AG20443 (cell line): ENCODE measurements at places on chromosomes 3 and 15.

DNA sequence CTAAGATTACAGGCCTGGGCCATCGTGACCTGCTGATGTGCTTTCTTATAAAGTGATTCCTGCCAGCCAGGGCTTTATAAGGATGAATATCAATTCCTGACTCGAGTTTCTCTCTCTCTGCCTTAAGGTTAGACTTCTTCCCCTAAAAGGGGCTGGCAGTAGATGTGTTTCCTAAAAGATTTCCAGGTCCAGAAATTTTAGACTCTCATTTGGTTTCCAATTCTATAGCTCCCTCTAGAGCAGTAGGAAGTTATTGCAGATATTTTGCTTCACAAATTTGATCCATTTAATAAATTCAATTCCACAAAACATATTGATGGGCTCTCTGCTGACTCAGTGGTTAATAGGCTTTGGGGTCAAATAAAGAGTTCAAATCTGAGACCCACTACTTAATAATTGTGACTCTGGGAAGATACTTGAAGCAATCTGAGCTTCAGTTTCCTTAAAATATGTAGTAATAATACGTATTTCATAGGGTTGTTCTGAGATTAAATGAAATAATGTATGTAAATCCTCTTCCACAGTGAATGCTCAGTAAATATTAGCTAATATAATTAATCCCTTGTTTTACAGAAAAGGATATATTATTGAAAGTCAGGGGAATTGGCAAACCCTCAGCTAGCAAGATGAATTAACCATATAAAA, 2.1 kb downstream of the TRIM69 start:
- DNase-seq: peak; percentile 52

GRCh38 chr3:39668420-39668819, 141.0 kb upstream of the MYRIP start:
- peak; percentile 58 for DNase-seq

DNA sequence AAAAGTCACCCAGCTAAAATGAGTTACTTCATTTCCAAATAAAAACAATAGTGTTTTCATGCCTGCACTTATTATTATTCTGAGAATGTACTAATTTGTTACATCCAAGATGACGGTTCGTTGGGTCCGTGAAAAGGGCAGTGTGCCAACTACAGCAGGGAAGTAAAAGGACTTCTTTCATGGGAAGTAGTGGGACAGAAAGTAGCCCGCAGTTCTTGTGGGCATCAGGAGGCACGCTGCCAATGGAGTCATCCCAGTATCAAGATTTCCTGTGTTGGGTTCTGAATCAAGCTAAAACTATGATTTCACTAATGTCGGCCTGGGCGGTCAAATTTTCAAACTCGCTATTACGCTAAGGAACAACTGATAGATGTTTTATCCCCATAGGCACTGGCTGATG, 254.5 kb upstream of the SOX2 start:
- no peak for DNase-seq

DNA sequence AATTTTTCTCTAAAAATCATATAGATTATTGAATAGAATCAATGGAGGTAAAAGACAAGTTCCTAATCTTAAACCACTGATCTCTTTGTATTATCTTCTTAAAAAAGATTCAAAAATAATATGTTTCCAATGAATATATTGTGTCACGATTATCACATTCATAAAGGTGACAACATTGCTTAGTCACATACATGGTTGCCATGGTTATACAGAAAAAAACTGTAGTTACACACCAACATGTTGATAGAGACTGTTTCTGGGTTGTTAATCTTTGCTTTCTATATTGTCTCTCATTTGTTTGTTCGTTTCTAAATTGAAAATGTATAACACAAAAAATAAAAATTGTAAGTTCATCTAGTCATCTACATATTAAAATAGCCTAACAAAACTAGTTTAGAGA, 376.0 kb upstream of the ALCAM start:
- DNase-seq: no peak

DNA sequence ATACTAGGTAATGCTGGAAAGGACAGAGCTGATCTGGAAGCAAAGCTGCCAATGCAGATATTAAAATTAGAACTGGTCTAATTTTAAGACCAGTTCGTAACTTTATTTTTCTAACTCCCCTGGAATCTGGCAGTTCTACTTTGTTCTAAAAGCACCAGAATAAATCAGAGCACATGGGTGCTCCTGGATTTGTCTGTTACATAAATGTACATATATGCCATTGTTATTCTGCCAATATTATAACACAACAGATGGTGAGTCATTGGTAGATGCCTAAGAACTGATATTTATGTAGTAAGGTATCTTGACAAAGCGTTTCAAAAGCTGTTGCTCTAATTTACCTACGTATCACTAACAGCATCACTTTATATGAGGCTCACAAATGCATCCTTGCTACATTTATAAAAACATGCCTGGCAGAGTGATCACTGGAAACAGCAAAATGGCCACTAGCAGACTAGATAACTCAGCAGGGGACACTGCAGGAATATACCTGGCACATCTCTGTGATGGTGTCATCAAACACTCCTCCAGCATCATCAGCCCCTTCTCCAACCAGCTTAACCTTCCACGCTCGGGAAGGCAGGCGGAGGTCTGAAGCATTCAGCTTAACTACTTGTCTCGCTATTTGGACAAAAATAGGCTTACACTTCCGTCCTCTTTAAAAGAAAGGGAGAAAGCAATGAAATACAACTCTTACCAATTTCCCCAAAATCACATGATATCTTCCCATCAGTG, 26.2 kb downstream of the FBXL22 start:
- DNase-seq: no peak

GRCh38 chr3:162077108-162077507, 580.5 kb downstream of the OTOL1 start:
- peak; percentile 20 for DNase-seq

DNA sequence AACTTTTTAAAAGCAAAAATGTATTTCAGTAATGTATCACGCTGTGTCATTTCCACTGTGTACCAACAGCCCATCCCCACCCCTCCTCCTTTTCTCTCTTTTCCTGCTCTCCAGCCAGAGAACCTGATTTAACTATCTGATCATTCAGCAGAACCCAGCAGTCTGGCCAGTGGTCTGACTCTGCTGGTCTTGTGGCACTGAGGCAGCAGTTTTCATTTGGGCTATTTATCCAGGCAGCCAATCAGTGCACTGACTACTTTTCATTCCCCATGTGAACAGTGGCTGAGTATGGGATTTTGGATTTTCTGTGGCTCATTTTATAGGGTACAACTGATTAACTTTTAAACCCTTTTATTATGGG, 56.3 kb downstream of the GPR171 start:
- no peak for DNase-seq

GRCh38 chr3:108122276-108122675, 31.4 kb upstream of the CD47 start:
- DNase-seq: no peak

DNA sequence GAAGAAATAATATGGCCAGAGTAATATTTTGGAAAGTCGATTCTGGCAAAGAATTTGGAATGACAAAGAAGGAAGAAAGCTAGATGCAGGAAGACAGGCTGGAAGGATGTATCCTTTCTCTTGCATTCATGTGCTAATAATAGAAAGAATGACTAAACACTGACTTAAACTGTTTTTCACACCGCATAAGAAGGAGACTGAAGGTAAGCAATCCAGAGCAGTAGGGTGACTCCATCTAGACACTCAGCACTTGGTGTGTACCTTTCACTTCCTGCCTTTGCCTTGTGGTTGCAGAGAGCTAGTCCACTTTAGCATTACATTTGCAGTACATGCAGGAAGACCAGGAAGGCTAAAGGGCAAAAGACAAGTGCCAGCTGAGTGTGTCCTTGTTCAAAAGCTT, 234.6 kb downstream of the RBMS3 start:
- no peak for DNase-seq

DNA sequence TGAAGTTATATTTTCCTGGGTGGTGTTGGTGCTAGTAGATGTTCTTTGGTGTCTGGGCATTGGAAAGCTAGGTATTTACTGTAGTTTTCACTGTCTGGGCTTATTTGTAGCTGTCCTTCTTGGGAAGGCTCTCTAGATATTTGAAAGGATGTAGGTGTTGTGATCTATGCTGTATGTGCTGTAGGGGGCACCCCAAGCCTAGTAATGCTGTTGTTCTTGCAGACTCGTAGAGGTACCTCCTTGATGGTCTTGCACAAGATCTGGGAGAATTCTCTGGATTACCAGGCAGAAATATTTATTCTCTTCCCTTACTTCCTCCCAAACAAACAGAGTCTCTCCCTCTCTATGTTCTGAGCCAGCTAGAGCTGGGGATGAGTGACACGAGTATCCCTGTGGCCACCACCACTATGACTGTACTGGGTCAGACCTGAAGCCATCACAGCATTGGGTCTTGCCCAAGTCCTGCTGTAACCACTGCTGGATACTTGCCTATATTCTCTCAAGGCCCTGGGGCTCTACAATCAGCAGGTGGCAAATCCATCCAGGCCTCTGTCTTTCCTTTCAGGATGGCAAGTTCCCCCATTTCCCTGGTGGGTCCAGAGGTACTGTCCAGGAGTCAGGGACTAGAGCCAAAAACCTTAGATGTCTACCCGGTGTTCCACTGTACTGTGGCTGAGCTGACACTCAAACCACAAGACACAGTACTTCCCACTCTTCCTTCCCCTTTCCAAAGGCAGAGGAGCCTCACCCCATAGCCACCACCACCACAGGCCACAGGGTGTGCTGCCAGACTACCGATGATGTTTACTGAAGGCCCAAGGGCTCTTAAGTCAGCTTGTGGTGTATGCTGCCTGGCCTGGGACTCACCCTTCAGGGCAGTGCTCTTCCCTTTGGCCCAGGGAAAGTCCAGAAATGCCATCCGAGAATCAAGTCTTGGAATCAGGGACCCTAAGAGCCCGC, 195.2 kb upstream of the DPPA4 start:
- peak; percentile 19 for DNase-seq

- no peak for DNase-seq
Measured at GRCh38 chr3:181941250-181941649, 229.5 kb downstream of the SOX2 start.

DNA sequence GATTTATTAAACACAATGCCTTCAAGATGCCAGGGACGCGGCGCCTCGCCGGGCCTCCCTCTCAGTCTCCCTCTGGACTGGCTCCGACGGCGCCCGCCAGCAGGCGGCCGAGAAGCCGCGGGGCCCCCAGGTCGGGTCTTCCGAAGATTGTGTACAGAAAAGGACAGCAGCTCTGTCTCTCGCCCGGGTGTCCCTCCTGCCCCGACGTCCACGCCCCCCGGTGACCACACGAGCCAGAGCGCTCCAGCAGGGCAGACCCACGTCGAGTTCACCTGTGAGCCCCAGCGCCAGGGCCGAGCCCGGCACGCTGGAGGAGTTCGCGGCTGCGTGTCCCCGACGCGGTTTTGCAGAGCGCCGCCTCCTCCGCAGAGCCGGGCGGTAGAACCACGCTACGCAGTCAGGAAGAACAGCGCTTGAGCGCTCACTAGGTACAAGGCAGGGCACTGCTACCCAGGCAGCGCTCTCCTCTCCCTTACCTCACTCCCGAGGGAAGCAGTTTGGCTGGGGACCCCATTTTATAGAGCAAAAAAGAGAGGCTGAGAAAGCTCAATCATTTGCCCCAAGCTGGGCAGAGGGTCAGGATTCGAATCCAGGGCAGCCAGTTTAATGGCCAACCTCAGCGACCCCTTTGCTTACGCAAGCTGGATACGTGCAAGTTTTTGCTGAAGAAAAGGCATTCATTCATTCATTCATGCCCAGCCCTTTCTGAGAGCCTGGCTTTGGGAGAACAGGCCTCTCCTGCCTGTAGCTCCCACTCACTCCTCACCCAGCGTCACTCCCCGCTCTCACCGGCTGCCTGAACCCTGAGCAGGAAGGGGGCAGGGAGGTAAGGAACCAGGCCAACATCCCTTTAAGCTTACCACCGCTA, 3.0 kb upstream of the TLE3 start:
- DNase-seq: no peak
